Left colon (tissue), 2 donors: ENCODE measurements at places on chromosomes 4 and X. TPM values are rescaled to one million over a fixed set of nuclear protein-coding genes. Genes with fewer than 3 reads are reported as not detected.

DNA sequence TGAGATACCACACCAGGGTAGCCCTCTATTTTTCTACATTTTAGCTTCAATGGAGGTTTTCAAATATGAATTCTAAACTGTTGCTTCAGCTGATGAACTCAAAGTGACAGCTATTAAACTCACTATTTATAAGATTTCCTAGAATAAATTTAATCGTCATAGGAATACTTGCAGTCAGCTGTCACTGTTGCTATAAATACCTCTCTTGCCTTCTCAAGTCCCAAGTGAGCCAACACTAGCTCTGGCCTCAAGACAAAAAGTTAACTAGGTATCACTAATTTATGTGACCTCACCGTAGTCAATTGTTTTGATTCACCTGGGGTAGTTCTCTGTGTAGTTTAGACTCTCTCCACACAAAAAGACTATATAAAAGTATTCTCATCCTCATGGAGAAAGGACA is 34.3 kb upstream of the PROM1 start:
- DNase-seq = no peak

- no peak for DNase-seq
These were observed 21.5 kb downstream of the PKD2 start for GRCh38 chr4:88028946-88029345.

- peak; percentile 18 for DNase-seq
These were observed 21.1 kb upstream of the PAPSS1 start for GRCh38 chr4:107740950-107741701.

DNA sequence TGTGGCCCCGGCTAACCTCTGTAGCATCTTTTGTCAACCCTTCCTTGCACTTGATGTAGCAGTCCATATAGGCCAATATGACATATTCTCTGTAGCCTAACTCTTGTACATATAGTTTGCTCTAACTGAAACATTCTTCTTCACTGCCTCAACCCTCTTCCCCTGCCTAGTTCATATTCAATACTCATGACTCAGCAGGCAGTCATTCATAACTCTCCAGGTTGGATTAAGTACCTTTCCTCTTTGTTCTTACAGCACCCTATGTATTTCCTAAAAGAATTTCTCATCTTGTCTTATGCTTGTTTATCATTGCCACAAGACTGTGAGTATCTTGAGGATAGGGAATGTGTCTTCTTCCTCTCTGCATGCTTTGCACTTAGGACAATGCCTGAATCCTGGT is 76.9 kb downstream of the TMLHE start:
- no peak for DNase-seq

DNA sequence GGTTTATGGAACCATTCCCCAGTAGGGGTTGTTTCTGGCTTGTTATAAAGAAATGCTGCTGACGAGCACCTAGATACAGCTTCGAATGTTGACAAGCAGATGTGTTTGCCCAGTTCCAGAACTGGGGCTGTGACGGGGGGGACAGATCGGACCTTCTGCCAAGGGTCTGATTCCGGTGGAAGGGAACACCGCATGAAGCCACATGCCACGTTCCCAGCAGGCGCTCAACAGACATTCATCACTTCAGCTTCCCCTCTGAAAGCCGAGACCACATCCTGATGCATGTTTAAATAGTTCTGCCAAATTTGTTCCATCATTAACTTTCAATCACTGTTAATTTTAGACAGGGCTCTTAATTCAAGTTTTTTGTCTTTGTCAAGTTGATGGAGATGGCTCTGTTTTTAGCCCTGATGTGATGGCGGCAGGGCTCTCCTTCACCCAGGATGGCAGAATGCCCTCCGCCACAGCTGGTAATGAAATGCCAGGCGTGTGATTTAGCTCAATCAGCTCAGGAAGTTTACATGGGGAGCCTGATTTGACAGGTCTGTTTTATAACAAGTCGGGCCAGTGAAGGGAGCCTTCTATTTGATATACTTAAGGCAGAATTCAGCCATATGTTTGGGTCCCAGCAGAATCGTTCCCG is 57.4 kb downstream of the PSAPL1 start:
- DNase-seq = no peak

- peak; percentile 41 for DNase-seq
These were observed 214.4 kb upstream of the KLF3 start for GRCh38 chr4:38449506-38450174.

DNA sequence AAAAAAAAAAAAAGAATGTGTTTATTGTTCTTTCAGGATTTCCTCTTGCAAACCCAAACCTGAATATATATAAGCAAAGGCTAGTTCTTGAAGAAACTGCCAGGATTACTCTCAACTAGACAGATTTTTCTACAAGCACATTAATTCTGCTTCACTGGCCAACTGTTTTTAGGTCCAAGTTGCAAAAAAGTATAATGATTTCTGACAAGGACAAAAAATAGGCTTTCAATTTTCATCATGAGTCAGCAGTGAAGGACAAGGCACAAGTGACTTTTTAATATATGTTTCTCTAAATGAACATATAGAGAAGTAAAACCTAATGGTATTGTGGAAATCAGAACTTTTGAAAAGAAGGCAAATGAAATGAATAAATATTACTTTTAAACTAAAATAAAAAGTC is 73.7 kb downstream of the ELOVL6 start:
- DNase-seq = no peak

- DNase-seq = no peak
These were observed 40.6 kb downstream of the ARHGAP10 start for GRCh38 chr4:147772459-147772969.

GRCh38 chrX:13473442-13474163 is 95.8 kb upstream of the EGFL6 start:
- no peak for DNase-seq

GRCh38 chr4:133131829-133132460 is 17.1 kb upstream of the PCDH10 start:
- DNase-seq = no peak

GRCh38 chrX:87901060-87901459 is 383.5 kb downstream of the KLHL4 start:
- no peak for DNase-seq

PABPC5 gene
- 0.31 TPM for total RNA-seq

HTRA3 gene
- total RNA-seq = 6.6 TPM

FAM47E gene
- total RNA-seq = 6.1 TPM

TSPAN5 gene
- 6.9 TPM for total RNA-seq

IL9R gene
- not detected for total RNA-seq

IL13RA2 gene
- total RNA-seq = 0.95 TPM
